Epithelial cell of proximal tubule (primary cell): ENCODE measurements at places on chromosomes 5 and 9. TPM values are rescaled to one million over a fixed set of nuclear protein-coding genes. Genes with fewer than 3 reads are reported as not detected.

GRCh38 chr5:168935183-168935582, 356.0 kb upstream of the PANK3 start:
- no peak for DNase-seq

- DNase-seq, result no peak
Measured at GRCh38 chr5:178533136-178533535, 57.1 kb downstream of the COL23A1 start.

GRCh38 chr9:86828631-86829030, 118.7 kb downstream of the GAS1 start:
- DNase-seq, result no peak

- no peak for DNase-seq
Measured at GRCh38 chr5:178564397-178564796, 25.8 kb downstream of the COL23A1 start.

DNA sequence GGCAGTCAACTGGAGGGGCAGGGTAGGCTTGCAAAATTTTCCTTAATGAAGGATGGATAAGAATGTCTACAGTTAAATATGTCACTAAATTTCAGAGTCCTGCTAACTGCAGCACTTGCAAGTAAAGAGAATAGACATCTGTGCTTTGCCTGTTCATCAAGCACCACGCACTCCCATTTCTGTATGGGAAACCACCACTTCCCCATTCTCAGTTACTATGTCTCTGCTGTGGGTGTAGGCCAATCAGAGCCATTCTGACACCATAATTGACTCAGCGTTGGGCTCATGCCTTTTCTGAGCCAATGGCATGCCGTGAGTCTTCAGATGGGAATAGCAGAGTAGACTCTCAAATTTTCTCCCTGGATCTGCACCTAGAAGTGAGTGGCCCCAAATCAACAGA, 247.5 kb downstream of the GABRB2 start:
- no peak for DNase-seq

GRCh38 chr9:128495804-128496417, 8.6 kb upstream of the GLE1 start:
- DNase-seq, result no peak

- DNase-seq, result no peak
Measured at GRCh38 chr9:113506090-113506589, 42.6 kb downstream of the RGS3 start.

DNA sequence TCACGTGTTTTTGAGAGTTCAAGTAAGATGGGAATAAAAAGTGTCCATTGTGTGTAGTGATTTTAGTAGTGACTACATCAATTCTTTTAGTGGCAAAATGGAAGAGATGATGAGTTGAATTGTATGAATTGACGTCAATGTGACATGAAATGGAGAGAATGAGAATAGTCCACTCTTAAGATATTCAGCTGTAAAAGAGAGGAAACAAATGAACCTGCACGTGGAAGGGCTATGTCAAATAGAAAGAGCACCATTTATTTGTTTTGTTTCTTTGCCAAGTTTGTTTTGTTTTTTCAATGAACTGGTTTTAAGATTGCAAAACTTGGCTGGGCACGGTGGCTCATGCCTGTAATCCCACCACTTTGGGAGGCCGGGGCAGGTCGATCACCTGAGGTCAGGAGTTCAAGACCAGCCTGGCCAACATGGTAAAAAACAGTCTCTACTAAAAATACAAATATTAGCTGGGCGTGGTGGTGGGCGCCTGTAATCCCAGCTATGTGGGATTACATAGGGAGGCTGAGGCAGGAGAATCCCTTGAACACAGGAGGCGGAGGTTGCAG, 453.8 kb downstream of the TAF11L14 start:
- DNase-seq, result no peak

GRCh38 chr9:79256691-79257213, 315.0 kb upstream of the TLE4 start:
- peak; percentile 87 for DNase-seq

- no peak for DNase-seq
Measured at GRCh38 chr5:64680289-64680688, 10.0 kb upstream of the SHISAL2B start.

The COX7C gene
- total RNA-seq, result 403 and 603 TPM in 2 replicates

The GABRA1 gene
- not detected in 2 replicates for total RNA-seq

The KCNN2 gene
- total RNA-seq, result 0.22 TPM in 1 of 2 replicates, not detected in the other

The NFIB gene
- total RNA-seq, result 2.4 and 5.0 TPM in 2 replicates

The CIZ1 gene
- total RNA-seq, result 56.7 and 76.7 TPM in 2 replicates

The LRRC70 gene
- 0.29 TPM in 1 of 2 replicates, not detected in the other for total RNA-seq
